ENCODE measurements at places on chromosomes 2 and 18.

GRCh38 chr2:70496819-70497218 is 56.8 kb downstream of the TGFA start:
- no peak for DNase-seq

GRCh38 chr2:2022941-2023586 is 278.7 kb upstream of the PXDN start:
- no peak for DNase-seq

GRCh38 chr2:159714247-159714930 is 2.1 kb downstream of the MARCHF7 start:
- DNase-seq: no peak

- no peak for DNase-seq
These were observed 370.2 kb upstream of the LYPD1 start for GRCh38 chr2:133040170-133040569.

- DNase-seq: no peak
These were observed 89.1 kb downstream of the ALPK2 start for GRCh38 chr18:58539659-58540380.

GRCh38 chr2:227388537-227389011 is 825 bp upstream of the SCYGR1 start:
- no peak for DNase-seq

- no peak for DNase-seq
These were observed 171.1 kb downstream of the ZEB2 start for GRCh38 chr2:144348846-144349245.

DNA sequence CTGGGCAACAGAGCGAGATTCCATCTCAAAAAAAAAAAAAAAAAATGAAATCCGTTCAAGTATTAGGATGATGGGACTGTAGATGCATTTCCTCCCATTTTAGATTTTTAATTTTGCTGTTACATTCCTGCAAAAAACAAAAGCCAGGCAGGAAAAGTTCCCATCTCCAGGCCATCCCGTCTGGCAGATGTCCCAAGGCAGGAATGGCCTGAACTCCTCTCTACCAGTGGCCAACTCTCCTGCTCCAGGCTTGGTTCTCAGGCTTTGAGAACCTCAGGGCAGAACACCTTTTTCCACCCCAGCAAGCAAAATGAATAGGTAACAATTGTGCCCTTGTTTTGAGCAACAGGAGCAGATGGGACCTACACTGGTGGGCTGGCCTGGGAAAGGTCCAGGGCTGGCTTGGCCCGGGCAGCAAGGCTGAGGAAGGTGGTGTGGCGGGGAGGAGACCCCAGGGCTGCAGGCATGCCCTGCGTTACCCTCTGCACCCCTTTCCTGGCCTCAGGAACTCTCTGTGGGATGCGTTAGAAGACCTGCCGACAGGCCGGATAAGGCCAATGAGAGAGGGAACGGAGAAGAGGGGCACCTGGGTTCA is 86.0 kb downstream of the FAM210A start:
- no peak for DNase-seq

DNA sequence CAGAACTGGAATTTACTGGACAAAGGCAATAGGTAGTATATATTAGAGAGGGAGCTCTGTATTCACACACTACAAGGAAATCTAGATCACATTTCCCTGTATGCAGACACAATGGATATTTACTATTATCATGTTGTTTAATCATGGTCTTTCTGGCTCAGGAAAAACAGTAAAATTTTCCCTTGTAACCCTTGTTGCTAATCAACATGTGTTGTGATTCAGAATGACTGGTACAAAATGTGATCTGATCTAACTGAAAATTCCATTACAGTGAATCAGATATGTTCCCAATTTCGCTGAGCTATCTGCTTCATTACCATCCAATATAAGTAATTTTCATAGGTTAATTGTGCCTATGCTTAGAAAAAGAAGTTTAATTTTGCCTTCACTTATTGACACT is 1109.7 kb downstream of the LRP1B start:
- DNase-seq: no peak

DNA sequence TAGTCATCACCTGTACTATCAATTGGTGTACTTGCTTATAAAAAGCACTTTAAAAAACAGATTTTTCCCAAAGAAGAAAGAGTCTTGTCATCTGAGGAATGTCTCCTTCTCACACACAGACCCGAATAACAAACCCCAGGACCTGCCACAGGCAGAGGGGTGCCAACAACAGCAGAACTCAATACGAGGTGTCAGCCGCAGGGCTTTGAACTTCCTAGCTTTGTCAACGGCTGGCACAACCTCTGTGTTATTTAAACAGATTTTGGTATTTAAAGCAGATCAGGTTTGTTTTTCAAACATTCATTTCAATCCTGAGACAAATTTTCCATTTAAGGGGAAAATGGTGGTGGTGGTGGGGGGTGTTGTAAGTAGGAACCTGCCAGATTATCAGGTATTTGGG is 138.4 kb upstream of the RIOK3 start:
- DNase-seq: no peak

DNA sequence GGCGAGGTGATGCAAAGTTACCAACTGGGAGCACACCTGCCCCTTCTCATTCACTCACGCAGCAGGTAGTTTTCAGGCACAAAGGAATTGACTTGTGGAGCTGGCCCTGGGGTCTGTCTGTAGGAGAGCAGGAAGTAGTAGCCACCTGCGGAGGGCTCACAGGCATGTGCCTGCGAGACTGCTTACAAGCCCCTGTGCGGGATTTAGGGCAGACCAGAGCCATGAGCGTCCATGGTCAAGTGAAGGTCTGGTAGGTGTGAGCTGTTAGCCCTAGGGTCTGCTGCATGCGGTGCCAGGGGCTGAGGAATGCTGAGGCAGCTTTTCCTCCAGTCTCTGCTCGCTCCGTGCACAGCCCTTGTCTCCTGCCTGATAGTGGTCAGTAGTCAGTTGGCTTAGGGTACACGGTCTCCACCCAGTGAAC is 18.9 kb downstream of the INPP4A start:
- no peak for DNase-seq

- DNase-seq: no peak
These were observed 20.9 kb upstream of the SETBP1 start for GRCh38 chr18:44659771-44660170.

DNA sequence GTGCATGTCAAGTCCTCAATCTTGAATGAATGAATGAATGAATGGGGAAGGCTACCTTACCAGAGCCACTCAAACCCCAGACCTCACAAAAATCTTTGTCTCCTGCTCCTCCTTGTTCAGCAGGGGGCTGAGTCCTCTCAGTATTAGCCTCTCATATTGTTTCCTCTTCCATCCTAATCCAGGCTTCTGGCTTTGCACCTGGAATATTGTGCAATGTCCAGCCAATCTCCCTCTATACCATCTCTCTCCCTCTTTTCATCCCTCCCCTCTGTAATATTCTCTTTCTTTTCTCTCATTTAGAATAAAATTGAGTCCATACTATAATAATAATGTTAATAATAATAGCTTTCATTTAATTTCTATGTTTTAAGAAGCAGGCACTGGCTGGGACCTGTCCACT is 34.3 kb downstream of the ARHGAP25 start:
- DNase-seq: no peak

DNA sequence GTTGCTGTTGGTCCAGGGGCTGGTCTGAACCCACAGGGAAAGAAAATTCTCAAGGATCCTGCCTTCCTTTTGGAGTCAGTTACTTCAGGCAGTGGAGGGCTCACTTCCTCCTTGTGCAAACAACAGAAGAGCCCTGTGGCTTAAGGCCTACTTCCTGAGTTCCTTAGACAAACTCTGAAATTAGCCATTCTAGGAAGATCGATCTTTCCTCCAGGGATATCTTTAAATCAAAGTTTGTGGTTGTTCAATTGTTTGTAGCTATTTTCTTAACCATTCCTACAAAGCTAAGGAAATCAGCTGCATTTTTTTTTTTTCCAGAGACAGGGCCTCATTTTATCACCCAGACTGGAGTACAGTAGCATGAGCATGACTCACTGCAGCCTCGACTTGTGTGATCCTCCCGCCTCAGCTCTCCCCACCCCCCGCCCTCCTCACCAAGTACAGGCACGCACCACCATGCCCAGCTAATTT is 156.0 kb downstream of the TANC1 start:
- no peak for DNase-seq

- no peak for DNase-seq
These were observed 68.6 kb downstream of the PTGR3 start for GRCh38 chr18:75140296-75140695.
